ENCODE measurements at places on chromosomes 3 and 15.

- no peak for DNase-seq
Measured at GRCh38 chr15:78148392-78149067, 632 bp upstream of the IDH3A start.

DNA sequence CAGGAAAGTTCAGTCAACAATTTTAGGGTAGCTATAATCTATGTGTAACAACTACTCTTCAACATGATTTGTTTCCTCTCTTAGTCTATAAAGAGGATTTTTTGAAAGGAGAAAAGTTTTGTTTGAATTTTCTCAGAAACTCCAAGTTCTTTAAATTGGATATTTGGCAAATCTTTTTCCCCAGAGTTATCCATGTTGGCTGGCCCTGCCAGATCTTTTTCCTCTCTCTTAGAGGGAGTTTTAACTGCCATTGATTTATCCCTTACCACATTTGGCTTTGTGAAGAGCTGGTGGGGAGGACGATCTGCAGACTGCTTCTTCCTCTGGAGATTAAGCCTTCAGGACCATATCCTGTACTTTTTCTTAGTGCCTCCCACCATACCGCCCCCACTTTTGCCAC lies 64.9 kb upstream of the ROPN1 start:
- no peak for DNase-seq

DNA sequence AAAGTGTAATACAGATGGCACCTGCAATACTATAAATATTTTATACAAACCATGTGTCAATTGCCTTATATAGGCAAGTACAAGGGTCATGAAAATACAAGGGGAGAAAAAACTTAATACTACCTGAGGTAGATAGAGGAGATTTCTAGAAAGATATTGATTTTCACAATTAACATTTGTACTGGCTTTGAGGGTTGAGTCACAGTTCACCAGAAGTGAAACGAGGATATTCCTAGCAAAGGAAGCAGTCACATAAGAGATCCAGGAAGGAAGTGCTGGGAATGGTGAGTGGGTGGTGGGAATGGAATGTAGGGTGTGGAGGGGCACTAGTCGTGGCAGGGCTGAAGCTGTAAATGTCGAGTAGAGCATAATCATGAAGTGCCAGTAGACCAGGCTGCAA lies 108.7 kb downstream of the P2RY1 start:
- peak; percentile 81 for DNase-seq

GRCh38 chr3:17901893-17902292 lies 159.5 kb upstream of the TBC1D5 start:
- DNase-seq, result peak; percentile 23

- DNase-seq, result no peak
Measured at GRCh38 chr3:134333522-134334181, 40.6 kb downstream of the AMOTL2 start.

DNA sequence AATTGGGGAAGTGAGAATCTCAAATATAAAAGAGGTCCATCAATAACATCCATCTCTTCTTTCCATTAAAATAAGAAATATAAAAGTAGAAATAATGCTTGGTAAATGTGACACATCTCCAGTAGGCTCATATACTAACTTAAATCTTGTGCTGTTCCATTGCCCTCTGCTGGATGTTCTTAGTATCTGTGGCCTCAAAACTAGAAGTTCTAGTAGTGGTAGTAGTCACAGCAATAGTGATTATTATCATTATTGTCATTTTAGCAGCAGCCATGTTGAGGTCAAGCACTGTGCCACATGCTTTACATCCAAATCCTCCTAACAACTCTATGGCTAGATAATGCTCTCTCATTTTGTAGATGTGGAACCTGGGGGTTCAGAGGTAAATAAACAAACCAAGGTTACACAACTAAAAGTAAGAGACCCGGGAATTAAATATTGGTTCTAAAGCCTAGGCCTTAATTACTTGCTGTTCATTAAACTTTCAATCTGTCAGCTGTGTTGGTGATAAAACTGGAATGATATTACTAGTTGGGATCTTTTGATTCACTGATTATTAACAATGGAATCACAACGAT lies 20.2 kb upstream of the BTLA start:
- DNase-seq, result peak; percentile 67

DNA sequence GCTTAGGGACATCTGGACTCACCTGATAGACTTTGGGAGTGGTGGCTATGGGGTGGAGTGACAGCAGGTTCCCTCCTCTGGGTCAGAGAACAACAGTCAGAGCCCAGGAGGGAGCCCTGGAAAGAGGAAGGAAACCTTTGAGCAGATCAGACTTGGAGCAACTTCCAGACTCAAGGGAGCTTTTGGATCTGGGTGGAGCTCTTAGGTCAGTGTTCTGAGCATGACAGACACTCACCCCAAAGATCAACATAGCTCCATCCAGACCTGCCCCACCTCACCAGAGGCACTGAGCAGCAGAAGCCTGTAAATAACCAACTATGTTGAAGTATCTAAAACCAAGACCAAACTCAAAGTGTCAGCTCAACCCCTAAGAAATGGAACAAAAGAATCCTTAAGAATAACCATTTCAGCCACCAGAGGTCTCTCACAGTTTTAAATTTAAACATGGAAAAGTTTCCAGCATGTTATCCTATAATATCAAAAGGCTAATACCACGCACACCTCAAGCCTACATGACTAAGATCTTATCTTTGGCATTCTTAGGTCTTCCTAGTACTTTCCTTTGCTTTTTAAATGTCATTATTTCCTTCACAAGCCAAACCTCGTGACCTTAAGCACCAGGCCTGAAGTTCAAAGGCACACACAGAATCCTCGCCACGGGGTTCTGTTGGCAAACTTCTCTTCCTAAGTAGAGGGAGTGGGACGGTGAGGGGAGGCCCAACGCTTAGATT lies 56.4 kb downstream of the UMPS start:
- peak; percentile 65 for DNase-seq

GRCh38 chr3:133824961-133825485 lies 19.4 kb downstream of the SRPRB start:
- no peak for DNase-seq

DNA sequence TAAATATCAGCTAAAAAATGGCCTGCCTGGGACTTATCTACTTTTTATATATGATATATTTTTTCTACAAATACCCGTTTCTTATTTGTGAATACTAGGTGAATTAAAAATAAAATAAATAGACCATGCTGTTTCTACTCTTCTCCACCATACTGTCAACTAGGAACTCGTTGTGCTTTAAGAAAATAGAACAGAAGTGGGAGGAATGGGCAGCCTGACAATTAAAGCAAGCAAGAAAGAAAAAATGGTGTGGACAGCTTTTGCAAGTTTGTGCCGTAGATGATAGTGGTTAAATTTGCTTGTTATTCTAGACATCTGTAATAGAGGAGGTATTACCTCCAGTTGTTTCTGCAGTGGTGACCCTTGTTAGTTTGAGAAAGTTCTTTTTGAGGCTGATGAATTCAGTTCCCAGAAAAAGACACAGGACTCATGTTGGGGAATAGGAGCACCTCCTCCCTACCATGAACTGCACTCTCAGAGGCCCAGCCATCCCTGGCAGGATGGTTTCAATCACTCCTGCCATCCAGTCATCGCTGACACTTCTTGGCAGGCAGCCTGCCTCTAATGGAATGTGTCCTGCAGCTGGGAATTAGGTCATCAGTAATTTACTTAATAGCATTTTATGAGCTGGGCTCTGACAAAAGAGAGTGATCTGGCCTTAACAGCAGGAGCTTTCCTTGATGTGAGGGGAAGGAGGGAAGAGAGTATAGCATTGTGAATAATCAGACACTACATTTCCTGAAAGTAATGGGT lies 105.0 kb upstream of the GAP43 start:
- DNase-seq, result peak; percentile 92

GRCh38 chr3:132136334-132136716 lies 101.5 kb upstream of the CPNE4 start:
- no peak for DNase-seq

DNA sequence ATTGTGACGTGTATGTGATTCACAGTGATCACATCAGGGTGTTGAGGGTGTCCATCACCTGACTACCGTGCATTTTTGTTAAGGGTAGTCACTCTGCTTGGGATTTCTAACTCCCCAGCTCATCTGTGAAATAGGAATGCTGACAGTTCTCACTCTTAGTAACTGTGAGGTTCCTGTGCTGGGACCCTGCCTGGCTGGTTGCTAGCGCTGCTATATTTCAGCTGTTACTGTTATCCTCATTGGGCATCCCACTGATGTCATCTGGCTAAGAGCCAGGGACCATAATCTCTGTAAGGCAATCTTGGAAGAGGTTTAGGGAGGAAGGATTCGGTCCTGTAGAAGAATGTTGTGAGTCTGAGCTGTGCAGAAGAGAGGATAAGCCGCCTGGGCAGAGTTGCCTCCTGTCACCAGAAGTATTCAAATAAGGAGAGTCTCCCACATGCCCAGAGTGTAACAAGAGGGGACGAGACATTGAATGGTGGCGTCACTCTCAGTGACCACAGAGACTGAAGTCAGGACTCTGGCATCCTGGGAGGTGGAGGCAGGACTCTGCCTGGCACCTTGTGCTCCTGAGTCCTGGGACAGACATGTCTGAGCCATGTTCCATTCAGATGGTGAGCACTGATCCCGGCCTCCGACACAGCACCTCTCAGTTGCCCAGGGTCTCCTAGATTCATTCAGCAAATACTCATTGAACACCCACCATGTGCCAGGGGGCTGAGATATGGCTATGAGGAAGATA lies 52.2 kb downstream of the FBLN2 start:
- DNase-seq, result peak; percentile 69

All from HT1080 (cell line).